ENCODE measurements at places on chromosomes 6 and 20.

- DNase-seq: no peak
Measured at GRCh38 chr20:4603724-4604123, 118.0 kb upstream of the PRND start.

GRCh38 chr6:43269273-43270007 is 26.2 kb downstream of the TTBK1 start:
- no peak for DNase-seq

- no peak for DNase-seq
Measured at GRCh38 chr20:53088786-53089185, 116.6 kb downstream of the TSHZ2 start.

DNA sequence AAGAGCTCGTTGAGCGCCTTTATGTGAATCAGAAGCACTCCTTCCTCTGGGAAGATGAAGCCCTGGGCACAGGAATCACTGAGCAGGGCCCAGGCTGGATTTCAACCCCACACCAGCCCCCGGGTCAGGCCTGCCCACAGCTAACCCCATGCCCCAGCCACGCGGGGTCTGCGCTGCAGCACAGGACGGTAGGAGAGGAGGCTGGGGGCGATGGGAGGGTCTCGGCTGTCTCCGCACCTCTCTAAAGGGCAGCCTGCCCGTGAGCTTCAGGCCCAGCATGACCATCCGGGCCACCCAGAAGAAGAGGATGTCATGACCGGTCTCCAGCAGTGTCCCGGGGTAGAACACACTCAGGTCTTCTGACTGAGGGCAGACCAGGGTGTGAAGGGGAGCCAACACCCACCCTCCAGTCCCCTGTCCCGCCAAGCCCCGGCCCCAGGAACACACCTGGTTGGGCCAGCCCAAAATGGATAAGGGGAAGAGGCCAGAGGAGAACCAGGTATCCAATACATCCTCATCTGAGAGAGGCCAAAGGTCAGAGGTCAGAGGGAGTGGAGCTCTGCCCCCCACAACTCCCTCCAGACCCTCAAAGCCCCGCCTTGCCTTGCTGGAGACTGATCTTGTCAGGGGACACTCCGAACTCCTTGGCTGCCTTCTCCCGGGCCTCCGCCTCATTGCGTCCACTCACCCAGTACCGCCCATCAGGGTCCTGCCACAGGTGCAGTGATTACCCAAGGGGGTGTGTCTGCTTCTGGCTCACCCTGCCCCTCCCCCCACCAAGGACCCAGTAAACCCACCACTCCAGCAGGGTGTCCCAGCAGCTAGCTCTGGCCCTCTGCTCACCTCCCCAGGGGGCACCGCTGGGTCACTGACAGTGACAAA is 4.4 kb upstream of the VWA7 start:
- no peak for DNase-seq

DNA sequence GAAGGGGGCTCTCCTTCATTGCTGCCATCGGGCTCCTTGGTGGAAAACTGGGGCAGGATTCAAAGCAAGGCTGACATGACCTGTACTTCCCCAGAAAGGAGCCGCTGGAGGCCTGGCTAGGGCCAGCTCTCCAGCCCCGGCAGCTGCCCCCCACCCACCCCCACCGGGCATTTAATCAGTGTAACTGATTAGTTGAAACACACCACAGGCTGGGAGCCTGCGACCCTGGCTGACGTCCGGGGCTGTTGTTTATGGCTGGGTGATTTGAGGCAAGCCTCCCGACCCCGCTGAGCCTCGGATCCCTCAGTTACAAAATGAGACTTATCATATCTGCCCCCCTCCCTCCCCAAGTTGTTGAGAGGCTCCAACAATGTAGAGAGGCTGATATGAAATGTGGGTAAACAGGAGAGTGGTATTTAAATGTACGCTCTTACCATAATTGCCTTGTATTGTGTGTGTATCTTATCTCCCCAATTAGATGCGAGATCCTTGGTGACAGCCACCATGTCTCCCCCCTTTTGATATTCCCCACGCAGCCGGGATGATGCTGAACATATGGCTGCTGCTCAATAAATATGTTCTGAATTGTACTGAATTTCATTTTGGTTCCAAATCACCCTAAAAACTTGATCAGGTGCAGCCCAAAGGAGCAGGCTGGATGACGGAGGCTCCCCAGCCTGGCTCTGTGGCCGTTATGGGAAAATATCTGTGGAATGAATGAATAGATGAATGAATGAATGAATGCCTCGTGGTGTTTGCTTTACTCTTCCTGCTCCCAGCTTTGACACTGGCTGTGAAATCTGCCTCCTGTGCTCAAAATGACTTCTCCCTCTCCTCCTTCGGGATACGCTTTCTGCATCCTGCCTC is 31.8 kb upstream of the APCDD1L start:
- no peak for DNase-seq

DNA sequence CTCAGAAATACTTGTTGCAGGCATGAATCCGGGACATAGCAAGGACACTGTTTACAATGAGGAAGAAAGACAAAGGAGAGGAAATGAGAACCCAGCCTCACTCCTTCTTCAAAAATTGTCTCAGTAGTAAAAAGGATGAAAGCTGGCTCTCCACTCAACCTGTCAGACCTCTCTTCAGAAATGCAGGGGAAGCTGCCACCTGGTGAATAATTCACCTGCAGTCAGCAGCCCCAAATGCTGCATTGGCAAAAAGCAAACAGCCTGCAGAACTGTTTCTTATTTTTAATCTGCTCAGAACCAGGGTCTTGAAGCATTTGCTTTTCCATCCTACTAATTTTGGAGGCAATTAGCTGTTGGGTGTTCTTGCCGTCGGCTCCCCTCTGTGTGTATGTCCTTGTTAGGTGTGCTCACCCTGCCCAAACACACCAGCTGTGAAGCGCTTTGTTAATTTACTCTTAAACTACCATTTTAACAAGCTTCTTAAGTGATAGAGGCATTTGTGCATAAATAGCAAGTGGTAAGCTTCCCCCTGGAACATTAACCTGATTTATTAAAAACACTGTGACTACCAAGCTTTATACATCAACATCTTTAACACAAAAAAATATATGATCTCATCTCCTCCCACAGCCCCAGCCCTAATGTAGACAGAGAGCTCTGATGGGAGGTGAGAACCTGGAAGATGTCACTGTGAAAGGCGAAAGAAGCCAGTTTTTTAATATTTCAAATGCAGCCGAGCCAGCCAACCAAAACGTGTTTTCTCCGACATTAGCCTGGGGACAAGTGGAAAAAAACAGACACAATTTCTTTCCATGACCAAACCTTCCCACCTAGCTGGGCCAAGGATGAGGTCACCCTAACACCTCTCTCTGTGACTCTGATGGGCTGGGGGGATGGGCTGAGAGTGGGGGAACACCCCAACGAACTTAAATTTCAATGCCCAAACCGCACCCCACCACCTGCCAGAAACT is 451.0 kb upstream of the SULF2 start:
- peak; percentile 17 for DNase-seq

GRCh38 chr20:36876473-36876833 is 515 bp downstream of the TLDC2 start:
- no peak for DNase-seq

DNA sequence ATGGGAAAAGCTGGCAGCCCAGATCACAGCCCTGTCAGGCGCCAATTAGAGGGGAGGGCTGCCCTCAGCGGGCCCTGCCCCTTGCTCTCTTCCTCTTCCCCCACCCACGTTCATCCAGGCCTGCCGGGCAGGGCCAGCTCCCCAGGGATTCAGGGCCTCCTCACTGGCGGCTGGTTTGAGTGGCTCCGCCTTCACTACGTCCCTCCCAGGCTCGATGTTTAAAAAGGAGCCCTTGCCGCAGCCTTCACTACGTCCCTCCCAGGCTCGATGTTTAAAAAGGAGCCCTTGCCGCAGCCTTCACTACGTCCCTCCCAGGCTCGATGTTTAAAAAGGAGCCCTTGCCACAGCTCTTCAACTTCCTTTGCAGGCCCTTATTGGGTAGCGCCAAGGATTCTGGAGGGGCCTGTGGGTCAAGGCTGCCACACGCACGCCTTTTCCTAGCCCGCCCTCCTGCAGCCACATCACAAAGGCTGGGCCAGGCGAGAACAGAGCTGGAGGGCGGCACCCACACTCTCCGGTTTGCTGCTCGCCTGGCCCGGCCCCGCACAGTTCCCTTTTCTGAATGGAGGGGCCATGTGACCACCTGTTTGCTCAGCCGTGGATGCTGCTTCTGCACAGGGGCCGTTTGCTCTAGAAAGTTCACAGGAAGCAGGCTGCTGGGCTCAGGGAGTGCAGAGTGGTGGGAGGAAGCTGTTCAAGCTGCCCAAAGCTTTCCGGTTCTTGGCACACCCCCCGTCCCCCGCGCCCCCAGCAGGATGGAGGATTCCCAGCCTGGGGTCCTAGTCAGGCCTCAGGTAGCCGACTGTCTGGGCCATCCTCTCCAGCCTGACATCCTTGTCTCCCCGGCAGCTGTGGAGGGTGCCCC is 1.6 kb downstream of the SLC17A9 start:
- peak; percentile 82 for DNase-seq

GRCh38 chr20:25541676-25542075 is 43.7 kb downstream of the NINL start:
- DNase-seq: no peak

DNA sequence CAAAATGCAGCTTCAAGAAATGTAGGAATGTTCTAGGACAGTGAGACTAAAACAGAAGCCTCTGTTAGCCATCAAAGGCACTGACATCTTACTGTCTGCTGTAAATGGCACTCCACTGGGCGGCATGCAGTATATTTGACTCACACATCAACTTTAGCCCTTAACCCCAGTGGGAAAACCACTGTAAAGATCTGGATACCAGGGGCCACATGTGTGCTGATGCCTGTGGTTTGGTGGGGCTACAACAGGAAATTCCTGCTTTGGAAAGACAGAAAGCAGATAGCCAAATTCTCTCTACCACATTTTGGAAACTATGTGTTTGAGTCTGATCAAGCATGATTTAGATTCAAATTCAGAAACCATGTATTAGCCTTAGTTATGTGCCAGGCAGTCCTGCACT is 4.3 kb downstream of the PFDN4 start:
- no peak for DNase-seq

DNA sequence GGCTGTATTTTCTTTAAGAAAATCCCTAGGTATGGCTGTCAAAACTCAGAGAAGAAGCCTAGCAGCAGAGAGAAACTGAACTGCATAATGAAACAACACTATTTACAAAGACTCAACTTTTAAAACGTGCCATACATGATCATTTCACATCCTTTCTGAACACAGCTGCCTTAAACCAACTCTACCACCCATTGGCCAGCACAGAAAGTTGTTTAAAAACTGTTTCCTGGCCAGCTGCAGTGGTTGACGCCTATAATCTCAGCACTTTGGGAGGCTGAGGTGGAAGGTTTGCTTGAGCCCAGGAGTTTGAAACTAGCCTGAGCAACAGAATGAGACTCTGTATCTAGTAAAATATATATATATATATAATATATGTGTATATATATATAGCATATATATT is 336.4 kb upstream of the SOX4 start:
- no peak for DNase-seq

DNA sequence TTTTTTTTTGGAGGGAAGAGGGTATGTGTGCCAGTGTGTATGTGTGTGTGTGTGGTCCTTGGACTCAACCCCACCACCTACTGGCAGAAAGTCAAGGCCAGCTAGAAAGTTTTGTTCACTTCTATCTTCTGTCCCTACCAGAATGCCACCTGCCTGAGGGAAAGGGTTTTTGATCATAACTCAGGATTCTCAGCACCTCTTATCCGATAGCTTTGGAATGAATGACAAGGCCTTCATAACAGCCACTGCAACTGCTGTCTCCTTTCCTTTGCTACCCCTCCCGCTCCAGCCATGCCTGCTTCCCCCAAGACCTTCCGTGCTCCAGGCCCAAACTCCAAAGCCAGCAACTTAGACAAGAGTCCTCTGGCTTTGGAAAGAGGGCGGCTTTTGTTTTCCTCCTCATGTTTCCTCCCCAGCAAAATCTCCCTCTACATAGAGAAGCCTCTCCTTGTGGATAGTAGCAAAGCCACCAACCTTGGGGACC is 18.7 kb downstream of the BTN3A1 start:
- DNase-seq: no peak

- no peak for DNase-seq
Measured at GRCh38 chr20:63744574-63745423, 5.2 kb downstream of the SLC2A4RG start.
